PC-3 (cell line): ENCODE measurements at places on chromosomes 5 and 9.

DNA sequence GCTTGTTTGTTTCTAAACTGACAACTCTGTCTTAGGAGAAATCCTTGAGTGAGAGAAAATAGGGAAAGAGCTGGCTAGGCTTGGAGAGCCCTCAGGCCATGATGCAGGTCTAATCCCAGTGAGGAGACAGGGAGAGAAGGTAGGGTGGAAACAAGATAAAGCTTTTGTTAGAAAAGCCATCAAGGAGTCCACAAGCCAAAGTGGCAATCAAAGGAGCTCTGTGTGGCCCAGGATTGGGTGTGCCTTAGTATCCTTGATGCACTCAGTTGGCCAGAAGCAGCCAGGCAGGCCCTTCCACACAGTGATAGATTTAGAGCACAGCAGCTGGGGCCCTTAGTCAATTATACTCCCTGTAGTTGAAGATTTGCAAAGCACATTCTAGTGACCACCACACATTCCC is 73.9 kb downstream of the ALDH7A1 start:
- DNase-seq, result no peak

GRCh38 chr9:127899128-127899943 is at the start of gene ST6GALNAC6:
TSS of gene ST6GALNAC6 (minus strand) at chr9:127899603. CDS start at chr9:127897981, 1,622 bp downstream.
- DNase-seq, result peak; percentile 68

DNA sequence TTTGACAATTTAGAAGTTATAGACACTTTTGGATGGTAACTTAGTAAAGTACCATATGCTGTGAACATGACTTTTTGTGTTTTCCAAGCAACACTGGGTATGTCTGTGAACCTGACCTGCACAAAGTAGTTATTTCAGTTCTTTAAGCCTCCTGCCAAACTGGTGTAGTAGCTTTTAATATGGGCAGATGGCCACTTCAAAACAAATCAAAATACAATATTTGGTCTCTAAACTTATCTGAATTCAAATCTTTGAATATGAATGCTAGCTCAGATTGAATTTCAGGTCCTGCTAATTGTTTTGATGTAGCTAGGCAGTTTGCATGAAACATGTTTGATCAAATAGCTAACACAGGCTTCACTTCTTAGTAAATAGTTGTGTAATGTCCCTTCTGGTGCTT is 1176.7 kb upstream of the CDH9 start:
- no peak for DNase-seq

GRCh38 chr9:38527503-38527902 is 92.9 kb downstream of the ANKRD18A start:
- DNase-seq, result no peak

- no peak for DNase-seq
These were observed 84.8 kb downstream of the TLE1 start for GRCh38 chr9:81604306-81605169.
